Suppressor macrophage treated with lipopolysaccharide for 1 hour (primary cell): ENCODE measurements at places on chromosomes 12 and 14.
A peak's percentile ranks its signal among the peaks of the same experiment; 100 is the strongest.

DNA sequence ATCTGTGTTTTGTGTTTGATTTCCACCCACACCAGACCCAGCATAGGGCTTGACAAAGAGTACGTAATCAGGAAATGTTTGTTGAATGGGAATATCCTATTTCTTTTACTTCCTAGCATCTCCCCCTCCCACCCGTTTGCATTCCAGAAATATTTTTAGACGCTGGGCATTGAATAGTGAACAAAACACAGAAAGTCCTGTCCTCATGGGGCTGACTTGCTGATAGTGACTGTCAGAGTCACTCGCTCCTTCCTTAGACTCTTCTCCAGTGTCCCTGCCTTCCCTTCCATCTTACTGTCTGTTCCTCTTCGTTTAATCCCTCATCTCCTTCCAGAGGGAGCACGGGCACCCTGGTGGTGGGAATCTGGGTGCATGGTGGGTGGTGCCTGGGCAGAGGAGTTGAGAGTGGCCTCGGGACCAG, 53.6 kb downstream of the SLC25A47 start:
- DNase-seq = no peak

GRCh38 chr12:52614381-52615207, 3.8 kb downstream of the KRT73 start:
- DNase-seq = no peak

- DNase-seq = no peak
Observed at GRCh38 chr14:96274122-96274521, 18.1 kb downstream of the BDKRB1 start.

DNA sequence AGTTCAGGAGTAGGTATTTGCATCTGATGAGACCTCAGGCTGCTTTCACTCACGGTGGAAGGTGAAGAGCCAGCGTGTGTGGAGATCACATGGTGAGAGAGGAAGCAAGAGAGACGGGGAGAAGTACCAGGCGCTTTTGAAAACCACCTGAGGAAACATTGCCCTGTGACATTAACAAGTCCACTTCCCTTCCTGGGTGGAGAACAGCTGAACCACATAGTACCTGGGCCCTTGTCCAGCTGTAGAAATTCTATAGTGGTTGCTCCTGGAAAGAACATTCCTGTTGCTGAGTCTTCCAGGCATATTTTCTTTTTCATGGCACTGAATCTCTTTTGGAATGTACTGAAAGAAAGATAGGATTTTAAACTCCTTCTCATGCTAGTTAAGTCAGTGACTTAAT, 87.3 kb upstream of the RIN3 start:
- no peak for DNase-seq

DNA sequence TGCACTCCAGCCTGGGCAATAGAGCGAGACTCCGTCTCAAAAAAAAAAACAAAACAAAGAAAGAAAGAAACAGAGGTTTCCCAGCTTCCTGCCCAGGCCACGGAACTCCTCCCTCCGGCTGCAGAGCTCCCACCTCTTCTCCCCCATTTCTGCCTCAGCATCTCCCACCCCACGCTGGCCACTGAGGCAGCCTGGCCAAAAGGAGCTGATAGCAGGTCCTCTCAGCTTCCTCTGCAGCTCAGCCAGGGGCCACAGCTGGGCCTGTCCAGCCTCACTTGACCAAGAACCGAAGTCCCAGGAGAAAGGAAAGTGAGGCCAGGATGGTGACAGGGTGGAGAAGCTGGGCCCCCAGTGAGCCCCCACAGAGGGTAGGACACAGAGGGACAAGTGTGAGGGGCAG, 33.4 kb upstream of the CD9 start:
- DNase-seq = no peak

DNA sequence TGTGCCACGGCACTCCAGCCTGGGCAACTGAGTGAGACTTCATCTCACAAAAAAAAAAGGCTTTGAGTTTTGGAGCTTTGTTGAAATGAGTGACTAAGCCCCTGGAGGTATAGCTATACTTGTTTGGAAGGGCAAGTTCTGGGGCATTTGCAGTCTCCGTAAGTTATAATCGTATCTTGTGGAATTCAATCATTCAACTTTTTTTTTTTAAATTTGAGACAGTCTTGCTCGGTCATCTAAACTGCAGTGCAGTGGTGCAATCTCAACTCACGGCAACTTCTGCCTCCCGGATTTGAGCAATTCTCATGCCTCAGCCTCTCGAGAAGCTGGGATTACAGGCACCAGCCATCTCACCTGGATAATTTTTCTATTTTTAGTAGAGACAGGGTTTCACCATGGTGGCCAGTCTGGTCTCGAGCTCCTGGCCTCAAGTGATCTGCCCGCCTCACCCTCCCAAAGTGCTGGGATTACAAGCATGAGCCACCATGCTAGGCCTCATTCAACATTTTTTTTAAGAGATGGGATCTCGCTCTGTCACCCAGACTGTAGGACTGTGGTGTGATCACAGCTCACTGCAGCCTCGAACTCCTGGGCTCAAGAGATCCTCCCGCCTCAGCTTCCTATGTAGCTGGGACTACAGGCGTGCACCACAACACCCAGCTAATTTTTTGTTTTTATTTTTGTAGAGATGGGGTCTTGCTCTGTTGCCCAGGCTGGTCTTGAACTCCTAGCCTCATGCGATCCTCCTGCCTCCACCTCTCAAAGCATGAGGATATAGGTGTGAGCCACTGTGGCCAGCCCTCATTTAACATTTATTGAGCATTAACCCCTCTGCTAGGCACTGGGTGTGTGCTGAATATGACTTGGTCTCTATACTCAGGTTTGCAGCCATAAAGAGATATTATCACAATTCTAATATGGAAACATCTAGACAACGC, 133.7 kb upstream of the MAP1LC3B2 start:
- DNase-seq = no peak

GRCh38 chr12:51969643-51970042, 18.1 kb downstream of the ACVR1B start:
- DNase-seq = no peak

DNA sequence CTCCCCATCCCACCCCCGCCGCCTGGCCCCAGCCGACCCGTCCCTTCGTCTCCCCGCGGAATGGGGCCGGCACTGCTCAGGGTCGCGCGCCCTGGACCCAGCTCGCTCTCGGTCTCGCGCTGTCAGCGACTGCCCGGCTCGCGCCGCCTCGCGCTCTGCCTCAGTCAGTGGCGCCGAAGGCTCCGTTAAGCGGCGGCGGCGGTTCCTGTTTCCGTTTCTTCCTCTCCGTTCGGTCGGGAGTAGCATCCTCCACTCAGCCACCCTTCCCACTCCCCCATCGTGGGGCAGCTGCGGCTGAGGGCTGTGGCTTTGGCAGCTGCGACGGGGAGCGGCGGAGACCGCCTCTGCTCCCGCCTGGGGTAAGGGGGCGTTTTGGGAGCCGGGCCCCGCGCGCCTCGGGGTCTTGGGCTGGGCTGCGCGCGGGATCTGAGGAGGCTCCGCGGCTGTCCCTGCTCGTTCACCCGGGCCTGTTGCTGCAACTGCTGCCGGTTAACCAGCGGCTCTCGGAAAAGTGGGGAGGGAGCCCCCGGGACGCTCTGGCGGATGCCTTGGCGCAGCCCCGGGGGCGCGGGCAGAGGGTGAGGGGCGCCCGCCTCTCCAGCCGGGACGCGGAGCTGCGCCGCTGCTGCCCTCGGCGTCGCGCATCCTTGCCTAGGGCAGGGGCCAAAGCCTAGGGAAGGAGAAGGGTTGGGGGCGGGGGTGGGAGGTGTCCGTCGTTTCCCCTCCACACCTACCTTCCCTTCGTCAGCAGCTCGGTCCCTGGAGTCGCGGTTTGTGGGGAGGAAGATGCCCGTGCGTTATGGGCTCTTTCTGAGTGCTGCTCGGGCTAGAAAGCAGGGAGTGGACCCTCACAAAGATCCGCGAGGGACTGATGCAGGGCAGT, 567 bp downstream of the FUT8 start:
- peak; percentile 81 for DNase-seq

GRCh38 chr12:51517800-51518199, 73.2 kb upstream of the SCN8A start:
- no peak for DNase-seq

DNA sequence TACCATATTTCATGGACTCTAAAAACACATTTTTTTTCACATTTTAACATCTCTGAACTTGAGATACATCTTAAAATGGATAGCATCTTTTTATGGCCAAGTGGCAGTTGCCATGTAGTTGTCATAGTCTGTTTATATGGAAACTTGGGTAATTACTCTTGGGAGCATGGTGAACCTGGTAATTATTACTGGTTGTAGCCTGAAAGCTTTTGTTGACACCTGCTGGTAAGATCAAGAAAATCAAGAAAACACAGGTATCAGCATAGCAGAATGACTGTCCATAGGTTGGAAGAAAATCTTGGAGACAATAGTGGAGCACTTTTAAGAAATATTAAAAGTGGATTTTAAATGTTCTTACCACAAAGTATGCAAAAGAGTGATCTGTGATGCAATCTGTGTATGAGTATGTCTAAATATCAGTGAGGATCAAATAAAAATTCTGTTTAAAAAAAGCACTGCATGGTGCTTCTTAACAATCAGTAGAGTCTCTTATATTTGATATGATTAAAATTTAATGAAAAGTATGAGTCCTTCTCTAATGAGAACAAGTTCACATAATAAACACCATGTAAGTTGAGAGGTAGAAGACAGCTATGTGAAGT, 44.2 kb downstream of the TTC8 start:
- no peak for DNase-seq

DNA sequence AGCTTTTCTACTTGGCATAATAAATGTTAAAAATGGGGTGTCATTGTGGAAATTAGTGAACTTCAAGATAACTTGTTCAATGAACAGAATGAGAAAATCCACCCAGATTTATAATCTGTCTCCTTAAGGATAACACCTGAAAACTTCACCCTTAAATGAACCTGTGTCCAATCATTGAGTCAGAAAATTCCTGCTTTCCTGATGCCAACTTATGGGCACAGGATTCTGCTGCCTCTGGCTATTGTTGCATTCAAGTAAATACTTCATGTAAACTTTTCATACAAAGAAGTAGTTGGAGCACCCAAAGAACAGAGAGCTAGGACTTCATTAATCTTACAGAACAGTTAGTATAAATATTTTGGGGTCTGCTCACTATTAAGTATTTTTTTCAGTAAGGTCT, 98.9 kb upstream of the PLEKHA5 start:
- DNase-seq = no peak

- no peak for DNase-seq
Observed at GRCh38 chr12:6919588-6919987, 5.2 kb downstream of the ENO2 start.

GRCh38 chr12:124764451-124764850, 99.2 kb downstream of the SCARB1 start:
- DNase-seq = peak; percentile 78

DNA sequence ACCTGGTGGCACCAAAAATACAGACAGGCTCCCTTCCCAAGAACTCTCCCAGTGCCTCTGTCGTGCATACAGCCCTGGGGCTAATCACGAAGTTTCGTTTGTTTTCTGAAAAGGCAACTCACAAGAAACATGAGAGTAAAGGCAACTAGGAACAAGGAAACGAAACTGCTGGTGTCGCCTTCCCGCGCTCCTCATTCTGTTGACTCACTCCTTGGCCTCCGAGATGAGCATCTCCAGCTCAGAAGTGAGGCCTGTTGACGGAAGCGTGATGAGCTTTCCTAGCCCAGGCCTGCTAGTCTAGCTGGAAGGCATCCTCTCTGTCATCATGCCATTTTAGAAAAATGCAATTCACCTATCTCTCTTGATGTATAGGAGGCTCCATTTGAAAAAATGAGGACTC, 50.5 kb downstream of the TTC9 start:
- DNase-seq = peak; percentile 96

- DNase-seq = no peak
Observed at GRCh38 chr14:56357428-56357827, 222.2 kb upstream of the TMEM260 start.

GRCh38 chr14:98501836-98502235, 770.2 kb downstream of the BCL11B start:
- DNase-seq = no peak

DNA sequence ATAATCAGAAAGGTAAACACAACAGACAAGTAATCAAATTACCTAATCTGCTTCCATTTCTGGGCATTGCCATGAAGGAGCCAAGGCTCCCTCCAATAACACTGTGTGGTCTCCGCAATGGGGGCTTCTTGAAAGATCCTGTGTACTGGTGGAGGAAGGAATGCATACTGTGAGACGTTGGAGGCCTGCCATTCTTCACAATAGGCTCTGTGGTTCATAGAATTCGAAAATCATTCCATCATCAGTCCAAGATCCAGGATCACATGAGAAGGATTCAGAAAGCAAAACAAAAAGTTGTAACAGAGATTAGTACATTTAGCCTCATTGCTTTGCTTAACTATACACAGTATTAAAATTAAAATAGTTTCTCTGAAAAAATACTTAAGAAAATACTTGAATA, 76.3 kb downstream of the CDK17 start:
- no peak for DNase-seq

DNA sequence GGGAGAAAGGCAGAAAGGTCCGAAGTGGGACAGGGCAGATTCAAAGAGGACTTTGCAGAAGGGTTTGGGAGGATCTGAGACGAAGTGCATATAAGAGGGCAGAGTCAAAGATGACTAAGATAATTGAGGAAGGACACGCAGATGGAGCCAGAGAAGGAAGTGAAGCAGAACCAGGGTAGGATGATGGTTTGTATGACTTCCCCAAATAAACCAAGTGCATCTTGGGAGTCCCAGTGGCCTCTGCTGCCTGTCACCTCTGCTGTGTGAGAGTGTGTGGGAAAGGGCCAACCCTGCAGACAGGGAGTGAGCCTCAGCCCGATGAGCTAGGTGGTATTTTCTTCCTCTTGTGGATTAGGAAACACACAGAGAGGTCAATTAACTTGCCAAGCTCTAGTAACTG, 36.8 kb downstream of the FLVCR2 start:
- DNase-seq = peak; percentile 86

GRCh38 chr12:26402648-26403047, 207.3 kb downstream of the SSPN start:
- DNase-seq = no peak

DNA sequence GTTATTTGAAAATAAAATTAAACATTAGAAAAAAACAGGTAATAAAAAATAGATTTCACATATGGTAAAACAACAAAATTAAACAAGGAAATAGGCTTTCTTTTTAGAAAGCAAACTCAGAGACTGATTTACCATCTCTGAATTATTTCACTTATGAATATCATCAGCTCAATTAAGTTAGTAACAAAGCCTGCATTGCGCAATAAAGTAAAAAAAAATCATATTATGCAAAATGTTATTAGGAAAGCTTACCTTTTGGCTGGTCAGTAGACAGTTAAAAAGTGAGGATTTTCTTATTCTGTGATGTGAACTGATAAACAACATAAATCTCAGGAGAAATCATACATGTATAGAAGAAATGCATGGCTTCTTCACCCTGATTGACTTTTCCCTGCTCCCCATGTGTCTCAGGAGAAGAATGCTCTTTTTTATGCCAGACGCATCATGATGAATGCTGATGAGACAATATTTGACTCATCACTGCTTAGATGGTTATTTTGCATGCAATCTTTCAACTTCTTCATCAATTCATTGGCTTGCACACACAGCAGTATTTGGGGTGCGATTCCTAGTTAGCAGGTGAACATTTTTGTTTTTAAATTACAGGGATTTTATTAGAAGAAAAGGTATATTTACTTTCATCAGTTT, 124.5 kb upstream of the USP15 start:
- no peak for DNase-seq

GRCh38 chr12:72025524-72025923, 86.9 kb downstream of the TPH2 start:
- DNase-seq = no peak

- peak; percentile 34 for DNase-seq
Observed at GRCh38 chr14:96497586-96497985, 4.6 kb upstream of the PAPOLA start.
